ENCODE measurements at places on chromosomes 7 and 10.

DNA sequence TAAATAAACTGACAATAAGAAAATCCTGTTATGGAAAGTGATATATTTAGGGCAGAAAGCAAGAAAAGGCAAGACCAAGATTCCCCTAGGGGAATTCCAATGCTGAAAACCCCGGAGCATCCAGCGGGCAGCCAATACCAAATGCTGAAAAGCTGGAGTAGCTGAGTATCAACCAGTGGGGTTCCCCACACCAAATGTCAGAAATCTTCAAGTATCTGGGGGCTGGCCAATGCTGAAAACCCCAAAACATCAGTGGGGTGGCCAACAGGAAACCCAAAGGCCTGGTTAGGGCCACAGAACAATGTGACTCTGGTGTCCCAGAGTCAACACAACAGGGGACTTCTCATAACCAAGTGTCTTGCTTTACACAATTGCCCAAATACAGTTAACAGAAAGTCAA is 271.8 kb upstream of the CACNA2D1 start:
- no peak overlapping the region for H3K4me3 ChIP-seq
- no peak for DNase-seq
- H3K27me3 ChIP-seq, result no peaks in the 10 kb centered on the region
- no peaks in the 10 kb centered on the region for H3K4me1 ChIP-seq
- no peak overlapping the region for H3K27ac ChIP-seq
- no peaks in the 10 kb centered on the region for H3K36me3 ChIP-seq

- H3K4me1 ChIP-seq, result no peaks in the 10 kb centered on the region
- no peak overlapping the region for H3K27ac ChIP-seq
These were observed 33.3 kb upstream of the CRTAC1 start for GRCh38 chr10:98063740-98064027.

DNA sequence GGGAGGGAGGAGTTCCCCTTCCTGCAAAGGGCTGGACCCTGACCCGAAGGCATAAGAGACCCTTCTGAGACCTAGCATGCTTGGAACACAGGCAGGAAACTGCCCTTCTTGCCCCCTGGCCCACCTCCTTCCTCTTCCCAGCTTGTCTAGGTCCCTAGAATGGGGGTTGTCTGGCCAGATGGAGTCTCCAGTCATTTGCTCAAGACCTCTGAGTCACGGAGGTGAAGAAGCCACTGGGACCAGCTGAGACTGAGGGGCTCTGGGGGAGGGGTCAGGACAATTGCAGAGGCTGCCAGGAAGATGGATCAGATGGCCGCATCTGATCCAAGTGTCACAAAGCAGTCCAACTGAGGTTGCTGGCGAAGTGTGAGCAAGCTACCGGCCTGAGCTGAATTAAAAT is 46.2 kb downstream of the COL13A1 start:
- DNase-seq, result no peak
- H3K36me3 ChIP-seq, result no peaks in the 10 kb centered on the region
- no peak overlapping the region for H3K27ac ChIP-seq

- H3K4me1 ChIP-seq, result no peaks in the 10 kb centered on the region
- H3K4me3 ChIP-seq, result no peak overlapping the region
- no peaks in the 10 kb centered on the region for H3K36me3 ChIP-seq
- no peaks in the 10 kb centered on the region for H3K27me3 ChIP-seq
These were observed 1106.2 kb downstream of the NRG3 start for GRCh38 chr10:82981137-82981723.

GRCh38 chr7:122975341-122975740 is 20.2 kb downstream of the TAS2R16 start:
- DNase-seq, result no peak
- H3K27me3 ChIP-seq, result no peaks in the 10 kb centered on the region
- no peak overlapping the region for H3K4me3 ChIP-seq
- no peaks in the 10 kb centered on the region for H3K36me3 ChIP-seq
- no peak overlapping the region for H3K27ac ChIP-seq
- no peaks in the 10 kb centered on the region for H3K4me1 ChIP-seq

- no peaks in the 10 kb centered on the region for H3K27me3 ChIP-seq
- no peak overlapping the region for H3K27ac ChIP-seq
- H3K36me3 ChIP-seq, result no peaks in the 10 kb centered on the region
- DNase-seq, result no peak
These were observed 39.1 kb upstream of the EBF3 start for GRCh38 chr10:130003166-130003565.

DNA sequence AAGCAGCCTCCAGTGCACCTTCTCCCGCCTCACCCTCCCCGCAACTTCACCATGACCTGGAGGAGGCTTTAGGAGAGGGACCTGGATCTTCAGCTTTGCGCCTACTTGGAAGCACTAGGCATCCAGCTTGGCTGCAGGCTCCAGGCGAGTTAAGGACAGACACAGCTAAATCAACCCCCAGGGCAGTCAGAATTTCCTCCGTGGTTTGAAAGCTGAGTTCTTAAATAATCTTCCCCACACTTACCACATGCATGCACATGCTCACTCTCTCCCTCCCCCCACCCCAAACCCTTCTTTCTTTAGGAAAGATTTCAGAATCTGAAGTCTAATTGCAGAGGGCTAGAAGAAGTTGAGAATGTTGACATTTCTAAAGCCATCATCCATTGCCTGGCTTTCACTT is 36.7 kb upstream of the LRRC4 start:
- no peak overlapping the region for H3K27ac ChIP-seq
- H3K4me1 ChIP-seq, result peaks cover 9% of the 10 kb centered on the region
- H3K4me3 ChIP-seq, result no peak overlapping the region
- no peak for DNase-seq
- no peaks in the 10 kb centered on the region for H3K27me3 ChIP-seq
- H3K36me3 ChIP-seq, result no peaks in the 10 kb centered on the region

DNA sequence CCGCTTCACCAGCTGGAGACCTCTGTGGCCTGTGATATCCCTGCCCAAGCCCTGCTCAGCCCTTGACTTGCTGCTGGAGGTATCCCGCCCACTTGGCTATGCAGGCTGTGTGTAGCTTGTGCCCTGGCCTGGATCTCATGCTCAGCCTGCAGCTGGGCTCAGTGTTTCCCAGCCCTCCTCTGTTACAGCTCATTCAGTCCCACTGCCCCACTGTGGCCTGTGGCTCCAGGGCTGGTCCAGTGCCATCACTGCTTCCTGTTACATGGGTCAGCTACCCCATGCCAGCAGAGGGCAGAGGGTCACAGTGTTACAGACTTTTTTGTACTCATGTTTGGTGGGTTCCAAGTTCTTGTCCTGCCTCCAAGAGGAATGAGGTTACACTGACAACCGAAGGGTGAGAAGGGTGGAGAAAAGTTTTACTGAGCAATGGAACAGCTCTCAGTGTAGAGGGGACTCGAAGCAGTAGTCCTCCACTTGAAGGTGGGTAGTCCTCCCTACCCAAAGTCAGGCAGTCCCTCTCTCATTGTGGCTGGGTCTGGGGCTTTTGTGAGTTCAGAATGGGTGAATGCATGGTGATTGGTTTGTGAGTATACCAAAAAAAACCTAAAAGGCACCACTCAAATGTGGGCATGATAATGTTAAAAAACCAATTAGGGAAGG is 100.4 kb downstream of the ANKRD7 start:
- no peak for DNase-seq
- H3K36me3 ChIP-seq, result no peaks in the 10 kb centered on the region
- no peak overlapping the region for H3K4me3 ChIP-seq
- H3K4me1 ChIP-seq, result no peaks in the 10 kb centered on the region
- H3K27ac ChIP-seq, result no peak overlapping the region
- no peaks in the 10 kb centered on the region for H3K27me3 ChIP-seq
